ENCODE measurements at places on chromosomes 7 and 10.

GRCh38 chr7:158836692-158837091 is 7.4 kb upstream of the ESYT2 start:
- DNase-seq: no peak

- no peak for DNase-seq
Measured at GRCh38 chr7:143408686-143409561, at the start of gene EPHA1. Gene EPHA1, minus strand, starts transcription at chr7:143408856. Its CDS starts 51 bp downstream, at chr7:143408805.

DNA sequence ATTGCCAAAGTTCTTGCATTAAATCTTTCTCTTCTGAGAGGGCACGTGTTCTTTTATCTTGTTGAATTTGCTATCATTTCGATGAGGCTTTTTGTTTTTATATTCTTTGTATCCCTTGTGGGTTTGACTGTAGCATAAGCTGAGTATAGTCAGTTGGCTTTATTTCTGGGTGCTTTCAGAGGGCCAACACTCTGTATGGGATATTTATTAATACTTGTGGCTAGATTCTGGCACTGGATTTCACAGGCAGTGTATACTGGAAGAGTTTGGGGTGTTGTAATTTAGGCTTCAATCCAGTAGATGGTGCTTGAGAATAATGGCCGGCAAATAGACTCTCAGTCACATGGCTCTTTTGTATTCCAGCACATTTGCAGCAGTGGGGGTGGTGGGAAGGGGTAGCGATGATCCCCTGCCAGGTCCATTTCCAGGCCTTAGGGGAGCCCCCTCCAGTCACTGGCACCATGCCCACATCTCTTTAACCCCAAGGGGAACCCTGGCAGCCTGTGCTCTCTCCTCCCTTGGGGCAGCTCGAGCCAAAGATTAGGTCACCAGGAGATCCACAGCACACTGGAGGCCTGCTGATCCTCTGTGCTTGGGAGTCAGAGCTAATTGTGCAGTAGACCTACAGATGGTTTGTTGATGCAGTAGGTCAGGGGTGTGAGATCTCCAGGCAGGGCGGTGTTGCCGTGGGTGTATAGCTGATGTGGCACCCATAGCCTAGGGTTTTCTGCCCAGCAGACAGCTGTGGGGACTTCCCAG is 81.8 kb downstream of the PTPN20 start:
- DNase-seq: peak; percentile 2

DNA sequence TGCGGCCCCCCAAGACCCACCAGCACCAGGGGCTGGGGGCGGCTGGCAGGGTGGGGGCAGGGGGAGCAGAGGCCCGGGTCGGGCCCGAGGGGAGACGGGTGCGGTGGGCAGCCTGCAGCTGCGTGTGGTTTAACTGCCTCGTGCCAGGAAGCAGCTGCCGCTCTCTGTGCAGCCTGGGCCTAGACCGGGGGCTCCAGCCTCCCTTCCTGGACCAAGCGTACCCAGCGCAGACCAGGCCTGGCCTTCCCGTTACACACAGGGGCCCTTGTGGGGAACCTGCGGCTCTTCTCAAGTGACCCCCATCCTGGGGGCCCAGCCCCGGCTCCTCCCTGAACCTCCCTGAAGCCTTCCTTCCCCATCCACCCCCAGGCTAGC is 6.6 kb upstream of the INTS1 start:
- no peak for DNase-seq

GRCh38 chr7:1095621-1096155 is 7.8 kb downstream of the GPER1 start:
- DNase-seq: no peak

DNA sequence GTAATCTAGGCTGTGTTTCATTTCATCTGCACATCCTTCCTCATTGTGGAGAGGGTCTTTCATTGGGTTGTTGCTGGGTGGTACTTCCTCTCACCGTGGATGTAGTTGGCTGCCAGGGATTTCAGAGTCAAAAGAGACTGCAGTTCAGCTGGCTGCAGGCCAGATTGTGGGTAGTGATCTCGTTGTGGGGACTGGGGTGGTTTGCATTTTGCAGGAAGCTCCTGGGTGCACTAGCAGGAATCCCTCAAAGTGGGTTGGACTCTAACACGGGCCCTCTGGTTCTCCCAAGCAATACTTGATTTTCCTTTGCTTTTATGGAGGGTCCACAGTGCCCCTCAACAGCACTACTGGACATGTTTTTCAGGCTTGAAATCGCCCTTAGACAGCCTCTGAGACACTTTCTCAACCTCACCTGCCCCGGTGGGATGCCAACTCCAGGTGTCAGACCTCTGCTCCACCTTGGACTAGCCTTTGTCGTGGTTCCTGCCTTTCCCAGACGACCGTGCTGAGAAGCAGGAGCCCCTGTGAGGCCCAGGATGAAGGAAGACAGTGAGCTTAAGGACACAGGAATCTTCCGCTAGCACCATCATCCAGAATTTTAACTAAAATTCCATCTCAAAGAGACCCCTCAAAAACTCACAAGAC is 23.9 kb upstream of the ZNF273 start:
- no peak for DNase-seq

Data from smooth muscle cell of the brain vasculature (primary cell).